AG09319 (cell line): ENCODE measurements at places on chromosomes 11 and 22.

DNA sequence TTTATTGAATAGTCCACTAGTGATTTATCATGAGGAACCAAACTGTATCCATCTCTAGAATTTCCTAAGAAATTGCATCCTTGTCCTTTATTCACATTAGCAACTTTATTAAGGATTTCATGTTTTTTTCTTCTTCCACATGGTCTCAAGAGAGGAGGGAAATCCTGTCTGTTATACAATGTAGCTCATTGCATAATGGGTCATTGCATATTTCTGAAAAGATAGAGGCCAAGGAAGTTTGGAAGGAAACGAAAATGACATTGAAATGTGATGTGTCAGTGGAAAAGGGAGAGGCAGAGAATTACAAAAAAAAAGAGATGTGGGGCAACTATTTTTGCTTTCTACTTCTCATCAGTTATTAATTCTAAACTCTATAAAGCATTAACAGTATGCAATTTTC, 353.1 kb downstream of the METTL15 start:
- DNase-seq = peak; percentile 12

DNA sequence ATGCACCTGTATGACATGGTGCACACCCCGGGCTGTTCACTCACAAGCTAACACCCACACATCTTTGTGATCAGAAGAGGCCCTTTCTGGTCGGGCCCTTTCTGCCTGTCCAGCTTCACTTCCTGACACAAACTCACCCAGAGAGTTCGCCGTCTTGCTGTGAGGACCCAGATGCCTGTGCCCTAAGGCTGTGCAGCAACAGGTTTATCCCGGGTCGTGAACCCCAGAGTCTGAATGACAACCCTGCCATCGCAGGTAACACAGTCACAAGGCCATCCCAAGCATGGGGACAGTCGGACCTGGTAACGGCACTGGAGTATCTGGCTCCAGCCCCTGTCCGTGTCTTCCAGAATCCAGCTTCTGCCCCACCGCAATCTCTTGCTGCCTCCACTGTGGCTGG, 235.1 kb downstream of the BUD13 start:
- DNase-seq = no peak

DNA sequence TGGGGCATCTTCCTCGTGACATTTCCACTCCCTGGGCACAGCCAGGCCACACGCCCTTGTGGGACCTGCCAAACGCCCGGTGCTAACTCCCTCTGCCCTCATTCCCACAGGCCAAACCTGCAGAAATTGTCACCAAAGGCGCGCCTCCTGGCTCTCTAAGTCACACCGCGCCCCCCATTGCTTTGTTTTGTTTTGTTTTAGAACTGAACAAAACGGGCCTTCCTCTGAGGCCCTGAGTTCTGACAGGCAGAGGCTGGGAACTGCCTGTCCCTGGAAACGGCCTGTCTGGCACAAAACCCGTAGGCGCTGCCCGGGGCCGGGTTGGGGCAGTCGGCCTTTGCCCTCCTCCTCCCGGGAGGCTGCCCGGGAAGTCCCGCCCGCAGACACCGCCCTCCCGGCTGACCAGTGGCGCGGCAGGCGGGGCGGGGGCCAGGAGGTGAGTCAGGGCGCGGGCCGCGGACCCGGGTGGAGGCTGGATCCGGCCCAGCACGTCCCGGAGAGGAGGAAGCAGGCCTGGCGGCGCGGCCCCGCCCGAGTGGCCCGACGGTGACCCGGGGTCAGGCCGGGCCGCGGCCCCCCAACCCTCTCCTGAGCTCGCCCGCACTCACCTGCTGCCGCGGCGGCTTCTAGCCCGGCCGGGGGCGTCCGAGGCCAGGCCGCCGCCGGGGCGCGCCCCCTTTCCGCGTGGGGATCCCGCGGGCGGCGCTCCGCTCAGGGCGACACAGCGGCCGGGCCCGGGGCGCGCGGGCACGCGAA, 465 bp downstream of the SUN2 start:
- DNase-seq = peak; percentile 56

DNA sequence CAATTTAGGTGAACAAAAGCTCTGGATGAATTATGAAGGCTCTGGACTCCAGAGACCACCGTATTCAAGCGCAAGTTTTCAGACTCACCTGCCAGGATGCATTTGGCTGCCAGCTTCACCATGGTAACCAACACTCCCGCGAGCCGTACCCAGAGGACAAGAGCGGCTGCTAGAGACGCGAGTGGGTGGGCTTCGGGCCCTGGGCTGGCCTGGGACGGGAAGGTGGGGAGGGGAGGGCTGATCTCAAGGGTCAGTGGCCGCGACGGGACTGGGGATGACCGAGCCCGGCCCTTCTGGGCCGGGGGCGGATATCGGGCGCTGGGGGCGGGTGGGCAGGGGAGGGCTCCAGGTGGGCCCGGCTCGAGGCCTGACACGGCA, 344 bp downstream of the IFT27 start:
- DNase-seq = no peak

DNA sequence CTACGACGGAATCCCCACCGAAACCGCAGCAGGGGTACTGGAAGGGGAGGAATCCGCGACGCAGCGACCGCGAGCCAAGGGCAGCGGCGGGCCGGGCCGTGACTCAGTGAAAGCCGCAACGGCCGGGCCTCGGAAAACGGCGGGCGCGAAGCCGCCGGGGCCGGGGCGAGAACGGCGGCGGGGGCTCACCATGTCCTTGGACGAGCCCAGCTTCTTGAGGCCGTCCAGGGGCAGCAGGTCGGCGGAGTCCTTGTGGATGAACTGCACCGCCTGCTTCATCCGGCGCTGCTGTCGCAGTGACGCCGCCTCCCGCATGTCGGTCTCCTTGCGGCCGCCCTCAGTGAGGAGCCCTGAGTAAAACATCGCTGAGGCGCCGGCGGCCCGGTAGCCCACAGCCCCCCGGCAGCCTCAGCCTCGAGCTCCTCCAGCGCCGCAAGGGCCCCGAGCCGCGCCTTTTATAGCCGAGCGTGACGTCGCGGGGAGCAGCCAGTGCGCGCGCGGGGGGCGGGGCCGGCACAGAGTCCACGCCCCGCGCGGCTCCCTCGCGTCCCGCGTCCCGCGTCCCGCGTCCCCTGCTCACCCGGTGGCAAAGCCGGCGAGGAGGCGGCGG, at the start of gene NRIP3:
TSS of gene NRIP3 (minus strand) at position 429 of the 610 bp plus-strand sequence. CDS start at position 363, 66 bp downstream.
- DNase-seq = no peak

GRCh38 chr11:72774499-72774898, 19.3 kb downstream of the STARD10 start:
- no peak for DNase-seq

DNA sequence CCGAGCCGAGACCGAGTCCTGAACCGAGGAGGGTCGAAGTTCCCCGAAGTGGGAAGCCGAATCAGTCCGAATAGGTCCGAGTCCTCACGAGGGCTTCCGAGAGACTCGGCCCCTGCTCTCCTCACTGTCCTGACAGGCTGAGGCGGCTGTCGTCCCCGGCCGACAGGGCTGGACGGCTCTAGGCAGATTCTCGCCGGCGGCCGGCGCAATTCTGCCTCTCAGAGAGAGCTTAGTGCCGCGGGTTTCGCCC, 191 bp upstream of the DEAF1 start:
- DNase-seq = no peak

GRCh38 chr11:5178046-5178837, 22.2 kb downstream of the OR51V1 start:
- DNase-seq = no peak

- DNase-seq = no peak
These were observed 80.1 kb upstream of the ALX4 start for GRCh38 chr11:44389963-44390605.

- DNase-seq = no peak
These were observed 43.4 kb downstream of the GRIK4 start for GRCh38 chr11:120554766-120555432.

GRCh38 chr11:124724979-124725718, 14.6 kb upstream of the NRGN start:
- no peak for DNase-seq

- no peak for DNase-seq
These were observed 29.1 kb upstream of the SYT7 start for GRCh38 chr11:61609980-61610366.

GRCh38 chr11:15266999-15267398, 152.3 kb downstream of the INSC start:
- DNase-seq = no peak
